ENCODE measurements at places on chromosomes 4 and X.

- no peak for DNase-seq
Measured at GRCh38 chrX:19566359-19567222, 51.3 kb upstream of the MAP3K15 start.

GRCh38 chr4:82890528-82890900, 439 bp downstream of the SEC31A start:
- peak; percentile 14 for DNase-seq

DNA sequence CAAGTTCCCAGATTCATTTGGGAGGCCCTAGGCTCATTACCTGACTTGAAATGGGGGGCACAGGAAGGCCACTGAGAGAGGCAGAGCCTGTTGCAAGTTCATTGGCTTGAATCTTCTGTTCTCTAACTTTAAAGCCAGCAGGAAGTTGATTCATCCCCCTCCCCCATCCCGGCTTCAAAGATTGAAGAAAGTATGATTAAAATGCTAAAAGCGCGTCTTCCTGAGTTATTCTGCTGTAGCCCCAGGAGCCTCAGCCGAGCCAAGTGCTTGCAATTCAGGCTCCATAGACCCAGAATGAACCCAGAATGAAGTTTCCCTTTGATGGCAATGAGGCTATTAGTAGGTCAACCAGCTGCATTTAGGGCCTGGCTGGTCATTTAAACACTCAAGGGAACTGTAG, 14.7 kb downstream of the CHST7 start:
- no peak for DNase-seq

DNA sequence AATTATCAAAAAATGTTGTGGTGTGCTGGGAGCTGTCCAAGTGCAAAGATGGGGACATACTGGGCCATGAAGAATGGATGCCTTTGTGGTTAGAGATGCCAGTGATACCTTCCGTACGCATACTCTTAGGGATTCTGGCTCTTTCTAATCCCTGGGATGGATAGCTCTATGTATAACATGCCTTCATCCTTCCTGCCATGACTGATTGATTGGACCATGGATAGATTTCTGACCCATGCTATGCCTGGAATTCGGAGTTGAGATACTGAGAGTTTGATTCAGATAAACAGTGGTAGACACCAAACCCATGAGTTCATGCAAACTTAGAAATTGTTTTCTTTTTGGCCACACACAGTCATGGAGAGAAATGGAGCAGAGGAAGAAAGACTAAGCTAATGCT, 147.2 kb upstream of the WDFY3 start:
- DNase-seq: no peak

DNA sequence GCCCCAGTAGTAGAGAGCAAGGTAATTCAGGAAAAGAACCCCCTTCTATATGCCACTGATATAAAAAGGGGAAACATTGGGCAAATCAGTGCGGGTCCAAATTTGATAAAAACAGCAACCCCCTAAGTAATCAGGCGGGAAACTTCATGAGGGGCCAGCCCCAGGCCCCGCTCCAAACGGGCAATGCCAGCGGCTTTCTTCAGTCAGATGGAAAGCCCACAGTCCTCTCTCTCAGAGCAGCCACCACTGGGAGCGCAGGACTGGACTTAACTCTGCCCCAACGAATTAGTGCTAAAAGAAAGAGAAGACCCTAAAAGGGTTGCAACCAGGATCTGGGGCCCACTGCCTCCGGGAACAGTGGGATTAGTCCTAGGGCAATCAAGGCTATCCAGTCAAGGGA, 9.9 kb downstream of the MAGEA11 start:
- DNase-seq: no peak

GRCh38 chr4:7295911-7296660, 103.7 kb downstream of the SORCS2 start:
- DNase-seq: peak; percentile 49

DNA sequence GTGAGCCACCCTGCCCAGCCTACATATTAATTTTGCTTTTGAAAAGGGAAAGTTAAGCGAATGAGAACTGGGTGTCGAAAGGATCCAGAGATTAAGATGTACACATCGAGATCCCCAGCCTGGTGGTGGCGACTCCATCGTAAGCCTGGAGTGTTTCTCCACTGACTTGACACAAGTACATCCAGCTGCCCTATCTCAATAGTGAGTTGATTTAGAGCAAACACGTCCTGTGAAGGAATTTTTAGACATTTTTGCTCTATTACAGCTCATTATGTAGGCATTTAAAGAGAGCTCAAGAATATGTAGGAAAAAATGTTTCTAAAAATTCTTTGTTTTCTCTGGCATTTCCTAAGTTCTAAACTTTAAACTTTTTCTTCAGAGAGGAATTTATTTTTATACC, 11.7 kb upstream of the CLDN34 start:
- DNase-seq: no peak

DNA sequence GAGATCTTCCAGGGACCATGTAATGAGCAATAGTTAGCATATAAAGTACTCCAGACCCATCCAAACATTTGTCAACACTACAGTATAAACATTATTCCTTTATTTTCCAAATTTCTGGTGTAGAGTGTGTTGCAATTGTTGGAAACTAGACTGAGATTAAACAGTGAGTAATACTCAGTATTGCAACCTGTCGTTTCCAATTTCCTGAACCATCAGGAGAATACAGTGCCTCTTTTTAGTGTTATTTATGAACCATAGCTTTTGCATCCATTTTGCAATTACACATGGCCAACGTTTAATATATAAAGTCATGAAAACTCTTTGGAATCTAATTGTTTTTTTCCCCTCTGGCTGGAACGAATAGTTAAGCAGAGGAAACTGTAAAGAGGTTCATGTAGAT, 58.3 kb upstream of the DHRSX start:
- DNase-seq: no peak

- DNase-seq: no peak
Measured at GRCh38 chr4:47615385-47615784, 130.3 kb downstream of the ATP10D start.

- DNase-seq: no peak
Measured at GRCh38 chr4:155114790-155115189, 93.6 kb upstream of the NPY2R start.

DNA sequence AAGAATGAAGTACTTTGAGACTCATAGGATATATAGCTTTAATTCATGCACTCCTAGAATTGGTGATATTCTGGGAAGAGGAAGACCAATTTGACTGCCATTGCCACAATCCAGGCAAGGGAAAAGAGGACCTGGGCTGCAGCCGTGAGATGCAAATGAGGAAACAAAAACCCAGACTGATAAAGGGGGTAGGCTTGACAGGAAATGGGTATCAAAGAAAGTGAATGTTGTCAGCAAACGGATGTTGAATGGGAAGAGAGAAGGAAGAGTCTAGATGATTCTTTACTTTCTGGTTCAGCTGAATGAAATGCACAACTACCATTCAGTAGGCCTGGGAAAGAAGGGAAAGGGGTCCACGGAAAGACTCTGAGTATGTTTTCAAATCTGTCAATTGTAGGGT, 17.1 kb upstream of the ARHGEF6 start:
- DNase-seq: no peak

DNA sequence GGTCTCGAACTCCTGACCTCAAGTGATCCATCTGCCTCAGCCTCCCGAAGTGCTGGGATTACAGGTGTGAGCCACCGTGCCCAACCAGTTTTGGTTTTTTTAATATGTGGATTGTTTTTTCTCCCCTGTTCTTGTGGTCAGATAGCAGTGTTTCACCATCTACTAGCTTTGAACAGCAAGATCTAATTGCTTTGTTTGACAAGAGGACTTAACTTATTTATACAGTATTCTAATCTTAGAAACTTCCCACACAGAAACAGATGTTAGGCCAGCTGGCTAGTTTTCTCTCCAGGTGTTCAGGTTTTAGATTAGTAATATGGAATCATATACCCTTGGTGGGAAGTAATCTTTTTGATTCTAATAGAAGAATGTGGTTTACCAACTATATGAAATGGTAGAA, 12.9 kb downstream of the ING2 start:
- no peak for DNase-seq

DNA sequence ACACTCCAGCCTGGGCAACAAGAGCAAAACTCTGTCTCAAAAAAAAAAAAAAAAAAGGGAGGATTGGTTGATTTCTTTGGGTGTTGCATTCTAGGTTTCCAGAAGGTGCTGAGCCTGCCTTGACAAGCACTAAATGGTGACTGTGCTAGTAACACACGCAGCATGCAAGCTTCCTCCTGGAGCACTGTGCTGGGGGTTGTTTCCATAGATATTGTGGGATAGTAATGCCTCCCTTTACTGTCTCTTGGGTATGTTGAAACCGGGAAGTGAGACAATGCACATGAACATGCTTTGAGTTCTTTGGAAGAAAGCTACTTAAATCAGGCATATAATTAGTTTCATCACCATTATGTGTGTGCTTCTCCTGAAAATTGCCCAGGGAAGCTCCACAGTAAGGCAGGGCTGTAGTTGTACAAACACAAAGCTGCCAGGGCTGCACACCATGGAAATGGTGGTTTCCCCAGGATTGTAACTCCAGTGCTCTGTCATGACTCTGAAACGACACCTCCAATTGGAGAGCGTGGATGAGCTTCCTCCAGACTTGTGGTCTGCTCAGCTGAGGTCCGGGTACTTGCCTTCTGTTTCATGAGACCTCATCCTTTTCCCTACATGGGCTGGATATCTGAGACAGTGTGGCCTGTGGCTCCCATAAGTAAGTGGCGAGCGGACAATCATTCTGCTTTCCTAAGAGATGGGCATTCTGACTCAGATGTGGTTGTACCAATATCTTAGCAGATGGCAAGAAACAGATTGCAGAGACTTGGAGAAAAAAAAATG, 31.5 kb upstream of the STOX2 start:
- DNase-seq: no peak

- DNase-seq: no peak
Measured at GRCh38 chrX:35665311-35665710, 132.8 kb upstream of the MAGEB16 start.

DNA sequence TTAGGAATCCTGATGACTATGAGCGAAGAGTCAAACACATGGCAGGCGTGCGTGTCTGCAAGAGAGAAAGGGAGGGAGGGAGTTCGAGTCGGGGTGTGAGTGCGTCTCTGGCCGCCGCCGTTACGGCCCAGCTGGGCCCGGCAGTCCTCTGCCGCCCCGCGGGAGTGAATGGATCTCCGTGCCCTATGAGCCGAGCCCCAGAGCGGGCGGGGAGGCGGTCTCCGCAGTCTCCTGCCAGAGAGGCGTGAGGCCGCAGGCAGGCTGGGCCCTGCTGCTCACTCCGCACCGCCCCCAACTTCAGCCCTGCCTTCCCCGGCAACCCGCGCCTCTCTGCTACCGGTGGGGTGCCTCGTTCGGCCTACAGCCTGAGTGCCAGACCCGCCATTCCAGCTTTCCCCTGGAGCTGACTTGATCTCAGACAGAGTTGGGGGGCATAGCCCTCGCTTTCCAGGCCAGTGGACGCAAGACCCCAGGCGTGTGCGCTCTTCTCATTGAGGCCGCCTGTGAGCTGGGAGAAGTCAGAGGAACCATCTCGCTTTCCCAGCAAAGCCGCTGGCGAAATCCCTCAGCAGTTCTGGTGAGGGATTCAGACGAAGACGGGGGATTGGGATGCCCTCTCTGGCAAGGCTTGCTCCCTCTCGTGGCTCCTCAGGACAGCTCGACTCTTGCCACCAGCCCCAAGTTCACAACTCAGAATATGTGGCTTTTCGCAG, 1.4 kb downstream of the SLC16A2 start:
- DNase-seq: peak; percentile 68

- no peak for DNase-seq
Measured at GRCh38 chr4:99593781-99594641, 19.4 kb downstream of the MTTP start.

DNA sequence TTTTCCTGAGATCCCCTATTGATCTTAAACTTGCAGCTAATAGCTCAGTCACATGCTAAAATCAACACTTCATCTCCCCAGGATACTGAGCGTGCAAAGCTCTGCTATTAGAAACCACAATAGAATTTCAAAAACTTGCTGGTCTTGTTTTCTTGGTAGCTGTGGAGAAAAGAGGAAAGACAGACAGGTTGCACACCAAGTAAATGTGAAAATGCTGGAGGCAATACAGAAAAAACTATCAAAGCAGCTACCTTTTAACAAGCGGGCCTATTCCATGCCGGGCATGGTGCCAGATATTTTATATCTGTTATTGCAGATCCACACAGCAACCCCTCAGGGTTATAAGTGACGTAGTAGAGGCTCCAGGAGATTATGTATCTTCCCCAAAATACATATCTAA, 171.9 kb downstream of the DCTD start:
- peak; percentile 23 for DNase-seq

- no peak for DNase-seq
Measured at GRCh38 chr4:1407657-1408333, 1.6 kb upstream of the NKX1-1 start.

DNA sequence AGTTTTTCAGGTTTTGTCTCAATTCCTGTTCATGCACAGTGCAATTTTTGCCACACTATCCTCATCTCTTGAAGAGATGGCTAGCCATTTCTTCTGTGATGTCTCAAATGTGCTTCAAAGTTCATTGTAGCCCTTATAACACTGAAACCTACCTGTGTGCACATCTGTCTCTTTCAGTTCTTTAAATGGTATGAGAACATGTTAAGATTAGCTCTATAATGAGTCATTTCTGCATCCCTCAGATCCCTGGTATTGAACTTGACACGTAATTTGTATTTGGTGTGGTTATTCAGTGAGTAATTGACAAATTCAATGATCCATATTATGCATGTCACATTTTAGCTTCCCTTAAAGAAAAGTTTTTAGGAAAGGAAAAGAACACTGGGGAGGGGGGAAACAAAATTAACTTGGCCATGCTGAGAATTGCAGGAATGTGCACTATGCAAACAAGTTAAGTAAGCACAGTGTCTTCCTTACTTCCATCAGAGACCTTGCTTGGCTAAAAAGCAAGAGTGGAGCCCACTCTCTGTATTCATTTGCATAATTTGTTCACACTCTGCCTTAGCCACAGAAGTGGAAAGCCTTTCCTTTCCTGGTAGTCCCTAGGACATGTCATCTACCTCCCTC, 659.8 kb upstream of the MAGEB2 start:
- DNase-seq: no peak

- DNase-seq: no peak
Measured at GRCh38 chr4:56511098-56511497, 5.5 kb downstream of the ARL9 start.

- no peak for DNase-seq
Measured at GRCh38 chr4:40283413-40283812, 51.7 kb upstream of the CHRNA9 start.

DNA sequence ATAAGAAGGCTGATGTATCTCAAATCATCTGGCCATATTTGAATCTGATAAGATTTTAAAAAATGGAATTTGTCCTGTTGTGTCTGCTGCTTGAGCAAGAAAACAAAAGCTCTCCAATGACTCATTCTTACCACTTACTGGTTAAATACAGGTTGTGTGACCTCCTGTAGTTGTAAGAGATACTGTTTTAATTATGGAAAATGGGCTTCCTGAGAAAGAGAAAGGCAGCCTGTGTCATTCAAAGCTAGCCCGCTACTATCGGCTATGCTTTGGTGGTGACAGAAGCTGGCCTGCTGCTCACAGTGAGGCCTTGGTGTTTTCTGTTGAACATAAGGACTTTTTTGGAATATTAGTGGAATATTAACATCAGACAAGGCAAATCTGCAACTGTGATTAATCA, 1722.1 kb upstream of the PCDH10 start:
- DNase-seq: no peak

- no peak for DNase-seq
Measured at GRCh38 chrX:133353233-133353632, 62.1 kb downstream of the GPC4 start.

GRCh38 chrX:104522386-104522785, 43.6 kb upstream of the IL1RAPL2 start:
- DNase-seq: no peak
